Subcutaneous adipose tissue (tissue), 4 donors: ENCODE measurements at places on chromosomes 11 and 22. TPM values are rescaled to one million over a fixed set of nuclear protein-coding genes. Genes with fewer than 3 reads are reported as not detected.

The ISX gene
- total RNA-seq, result not detected

The KCNE3 gene
- 15.3 TPM for total RNA-seq

The KRTAP5-11 gene
- not detected for total RNA-seq

The KLHDC7B gene
- not detected for total RNA-seq

The DERL3 gene
- 1.5 TPM for total RNA-seq

The MS4A3 gene
- not detected for total RNA-seq

The MAPK12 gene
- total RNA-seq, result 3.7 TPM

The C11orf42 gene
- not detected for total RNA-seq

The PRAME gene
- not detected for total RNA-seq

The C11orf87 gene
- not detected for total RNA-seq

The RBFOX2 gene
- total RNA-seq, result 53.0 TPM

The FGF3 gene
- total RNA-seq, result not detected

The SHISA8 gene
- not detected for total RNA-seq

The SPON1 gene
- 58.5 TPM for total RNA-seq

The LDHAL6A gene
- total RNA-seq, result not detected

The HEPHL1 gene
- not detected for total RNA-seq

The TMEM218 gene
- total RNA-seq, result 31.3 TPM

The KCTD14 gene
- 0.94 TPM for total RNA-seq

The STIM1 gene
- total RNA-seq, result 41.5 TPM

The CRYBB2 gene
- not detected for total RNA-seq

The OAF gene
- total RNA-seq, result 39.4 TPM

The ROBO4 gene
- 17.5 TPM for total RNA-seq

The INS gene
- total RNA-seq, result not detected

The DNAJB13 gene
- not detected for total RNA-seq

The P2RY6 gene
- 0.38 TPM for total RNA-seq

The FIBIN gene
- total RNA-seq, result 21.9 TPM

The CCDC134 gene
- 0.98 TPM for total RNA-seq
